ENCODE measurements at places on chromosomes 3 and 15.

- peak; percentile 47 for DNase-seq
Measured at GRCh38 chr15:57160823-57161560, 215.3 kb upstream of the CGNL1 start.

GRCh38 chr3:160564949-160565441 is 376 bp downstream of the KPNA4 start:
- DNase-seq = peak; percentile 87

DNA sequence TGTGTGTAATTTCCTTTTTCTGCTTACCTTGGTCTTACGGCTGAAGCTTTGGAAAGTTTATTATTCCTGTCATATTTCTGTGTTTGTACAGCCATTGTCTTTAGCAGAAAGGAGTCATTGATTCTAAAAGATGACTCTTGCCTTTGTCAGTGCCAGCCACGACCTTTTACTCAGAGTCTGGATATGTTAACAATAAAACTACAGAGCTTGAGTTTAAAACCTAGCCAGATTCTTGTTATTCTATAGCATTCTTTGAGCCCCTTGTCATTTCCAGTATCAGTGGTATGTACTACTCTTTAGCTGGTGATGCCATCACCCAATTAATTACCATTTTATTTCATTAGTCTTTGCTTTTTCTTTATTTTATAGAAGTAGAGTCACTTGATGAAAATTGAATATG is 142.4 kb downstream of the TCF12 start:
- DNase-seq = peak; percentile 65

DNA sequence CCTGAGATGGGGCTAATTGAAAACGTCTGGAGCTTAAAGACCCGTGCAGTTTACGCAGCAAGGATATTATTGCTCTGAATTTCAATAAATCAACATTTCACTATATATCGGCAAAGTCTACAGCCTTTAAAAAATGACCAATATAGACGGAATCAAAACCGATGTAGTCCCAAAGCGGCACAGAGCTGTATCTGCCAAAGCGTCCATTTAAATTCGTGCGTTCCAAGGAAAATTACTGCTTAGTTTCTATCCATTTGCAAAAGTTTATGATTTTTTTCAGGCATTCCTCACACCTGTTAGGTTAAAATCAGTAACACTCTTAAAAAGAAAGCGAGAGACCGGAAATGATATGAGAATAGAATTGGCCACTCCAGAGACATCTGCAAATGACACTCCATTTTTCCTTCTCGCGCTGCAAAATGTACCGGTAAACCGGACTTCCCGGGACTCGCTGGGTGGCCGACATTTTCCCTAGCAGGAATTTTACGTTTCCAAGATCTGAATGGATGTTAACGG is 777 bp upstream of the EIF4A2 start:
- no peak for DNase-seq

DNA sequence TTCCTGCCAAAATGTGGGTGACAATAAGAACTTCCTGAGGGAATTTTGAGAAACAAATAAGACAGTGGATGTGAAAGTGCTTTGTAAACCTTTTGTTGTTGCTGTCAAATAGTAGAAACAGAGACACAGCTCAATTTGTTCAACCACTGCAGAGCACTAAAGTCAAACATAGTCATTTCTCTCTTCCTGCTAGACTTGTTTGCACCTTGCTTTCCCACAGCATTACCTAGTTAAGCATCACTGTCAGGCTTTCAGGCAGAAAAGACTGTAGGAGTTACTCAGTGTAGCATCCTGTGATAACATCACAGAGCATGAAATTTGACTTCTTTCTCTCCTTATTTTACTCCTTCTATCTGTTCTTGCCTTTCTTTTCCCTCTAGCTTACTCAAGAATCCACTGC is 27.1 kb downstream of the SLC12A1 start:
- DNase-seq = no peak

DNA sequence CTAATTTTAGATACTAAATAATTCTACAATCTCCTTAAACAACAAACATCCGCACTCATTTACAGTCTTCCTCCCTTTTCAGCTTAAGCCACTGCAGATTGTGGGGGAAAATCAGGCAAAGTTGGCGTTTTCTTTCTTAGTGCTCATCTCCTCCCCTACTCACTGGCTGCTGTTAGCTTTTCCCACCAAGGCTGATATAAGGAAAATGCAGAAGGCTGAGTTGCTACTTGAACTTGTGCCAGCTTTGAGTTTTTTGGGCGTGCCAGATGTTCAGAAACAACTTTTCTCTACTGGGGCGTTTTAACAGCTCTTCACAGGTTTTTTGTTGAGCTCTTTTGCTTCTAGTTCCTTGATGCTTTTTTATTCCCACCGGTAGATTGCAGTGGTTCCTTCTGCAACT is 222.0 kb downstream of the PYDC2 start:
- DNase-seq = no peak

DNA sequence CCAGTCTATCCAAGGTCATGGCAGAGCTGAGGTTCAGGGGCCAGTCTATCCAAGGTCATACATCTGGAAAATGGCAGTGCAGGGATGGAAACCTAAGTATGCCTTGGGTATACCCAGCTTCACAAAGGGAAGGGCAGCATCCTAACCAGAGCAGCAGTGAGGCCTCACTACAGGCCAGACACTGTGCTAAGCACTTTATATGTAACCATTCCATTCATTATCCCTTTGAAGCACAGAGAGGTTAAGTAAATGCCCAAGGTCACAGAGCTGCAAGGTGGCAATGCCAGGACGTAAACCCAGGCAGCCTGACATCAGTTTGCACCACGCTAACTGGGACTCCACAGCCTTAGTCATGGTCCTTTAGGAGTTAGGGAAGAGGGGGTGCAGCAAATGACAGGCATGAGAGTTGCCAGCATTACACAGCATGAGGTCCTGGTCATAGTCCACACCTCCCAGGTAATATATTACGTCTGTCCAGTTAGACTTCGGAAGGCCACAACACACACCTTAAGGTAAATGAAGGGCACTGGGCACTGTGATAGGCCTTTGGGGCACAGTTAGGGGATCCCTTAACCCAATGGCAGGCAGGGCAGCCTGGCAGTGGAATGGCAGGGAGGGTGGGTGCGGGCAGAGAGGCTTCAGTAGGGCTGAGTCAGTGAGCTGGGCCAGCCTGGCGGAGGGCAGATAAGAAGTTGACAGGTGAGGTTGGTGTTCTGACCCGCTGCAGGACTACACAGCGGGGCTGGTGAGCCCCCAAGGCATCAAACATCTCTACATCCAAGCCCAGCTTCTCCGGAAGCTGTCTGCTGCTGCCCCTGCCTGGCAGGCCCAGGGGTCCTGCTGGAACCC is 21.1 kb upstream of the CORO2B start:
- no peak for DNase-seq

DNA sequence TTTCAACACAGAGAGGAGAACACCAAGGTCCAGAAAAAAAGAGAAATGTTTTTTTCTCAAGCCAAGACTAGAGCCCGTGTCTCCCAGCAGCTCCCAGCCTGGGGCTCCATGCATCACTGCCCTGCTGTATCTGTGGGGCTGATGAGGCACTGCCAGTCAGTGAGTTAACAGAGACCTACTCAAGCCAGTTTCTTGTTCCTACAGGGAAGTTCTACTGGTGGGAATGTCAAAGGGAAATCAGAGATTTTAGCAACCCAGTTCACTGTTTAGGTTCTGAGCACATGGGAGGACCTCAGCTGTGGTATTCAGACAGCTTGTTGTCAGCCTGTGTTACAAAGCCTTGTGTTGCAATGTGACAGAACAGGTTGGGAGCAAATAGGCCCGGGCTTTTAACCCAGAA is 234.3 kb downstream of the TLE3 start:
- no peak for DNase-seq

- DNase-seq = peak; percentile 81
Measured at GRCh38 chr15:31457631-31458526, 131.2 kb downstream of the KLF13 start.

- no peak for DNase-seq
Measured at GRCh38 chr3:48217449-48217848, 5.8 kb upstream of the CAMP start.

- DNase-seq = no peak
Measured at GRCh38 chr3:129577366-129577765, 29.1 kb downstream of the PLXND1 start.

GRCh38 chr3:179852142-179852905 is 184.4 kb downstream of the PEX5L start:
- peak; percentile 30 for DNase-seq

- no peak for DNase-seq
Measured at GRCh38 chr15:59176653-59177316, 29.9 kb upstream of the LDHAL6B start.

DNA sequence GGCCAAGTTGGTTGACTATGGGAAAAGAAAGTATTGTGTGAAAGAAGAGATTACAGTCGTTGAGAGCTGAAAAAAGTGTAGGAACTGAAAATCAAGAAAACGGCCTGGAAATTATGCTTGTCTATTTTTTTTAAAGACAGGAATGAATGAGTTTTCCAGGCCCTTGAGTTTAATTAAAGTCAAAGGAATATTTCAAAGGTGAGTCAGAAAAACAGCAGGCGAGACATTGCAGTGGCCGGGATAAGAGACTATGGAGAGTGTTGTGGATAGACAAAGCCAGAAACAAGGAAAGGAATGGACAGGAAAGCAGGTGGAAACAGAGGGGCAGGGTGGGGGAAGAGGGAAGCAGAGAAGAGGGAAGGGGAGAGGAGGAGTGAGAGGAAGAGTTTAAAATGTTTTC is 275.1 kb upstream of the LRTM1 start:
- DNase-seq = peak; percentile 34

DNA sequence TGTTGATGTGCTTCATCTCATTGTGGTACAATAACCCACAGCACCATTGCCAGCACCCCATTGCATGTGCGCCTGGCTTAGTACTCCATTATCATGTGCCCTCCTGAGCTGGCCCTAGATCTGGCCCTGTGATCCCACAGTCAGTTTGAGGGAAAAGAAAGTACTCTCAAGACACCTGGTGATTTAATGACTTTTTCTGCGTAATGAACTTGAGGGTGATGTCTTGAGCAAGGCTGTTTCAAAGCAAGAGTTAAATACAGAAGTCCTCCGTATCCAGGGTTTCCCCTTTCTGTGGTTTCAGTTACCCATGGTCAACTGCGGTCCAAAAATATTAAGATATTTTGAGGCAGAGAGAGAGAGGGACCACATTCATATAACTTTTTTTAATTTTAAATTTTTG is 16.3 kb downstream of the C3orf20 start:
- DNase-seq = no peak

DNA sequence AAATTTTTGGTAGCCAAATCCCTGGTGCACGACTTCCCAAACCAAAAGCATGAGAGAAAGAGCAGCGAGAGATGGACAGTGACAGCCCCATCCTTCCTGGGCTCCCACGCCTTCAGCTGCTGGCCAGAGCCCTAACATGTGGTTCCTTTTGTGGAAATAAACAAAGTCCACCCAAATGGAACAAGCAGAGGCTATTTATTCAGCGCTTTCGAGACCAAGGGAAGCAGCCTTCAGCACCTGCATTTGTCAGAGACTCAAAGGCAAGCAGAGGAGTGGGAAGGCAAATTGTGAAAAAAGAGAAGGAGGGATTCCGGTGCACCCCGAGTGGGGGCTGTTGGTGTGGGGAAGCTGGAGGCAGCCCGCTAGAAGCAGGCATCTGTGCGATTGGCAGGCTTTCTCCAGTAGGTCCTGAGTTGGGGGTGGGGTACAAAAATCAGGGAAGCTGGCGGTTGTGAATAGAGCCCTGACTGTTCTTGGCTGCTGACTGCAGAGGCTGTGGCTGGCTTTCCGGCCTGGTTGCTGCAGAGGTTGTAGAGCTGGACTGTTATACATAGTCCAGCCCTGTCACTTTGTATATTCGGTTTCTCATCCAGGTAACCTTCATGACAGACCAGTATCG is 427.2 kb downstream of the OCA2 start:
- DNase-seq = no peak

DNA sequence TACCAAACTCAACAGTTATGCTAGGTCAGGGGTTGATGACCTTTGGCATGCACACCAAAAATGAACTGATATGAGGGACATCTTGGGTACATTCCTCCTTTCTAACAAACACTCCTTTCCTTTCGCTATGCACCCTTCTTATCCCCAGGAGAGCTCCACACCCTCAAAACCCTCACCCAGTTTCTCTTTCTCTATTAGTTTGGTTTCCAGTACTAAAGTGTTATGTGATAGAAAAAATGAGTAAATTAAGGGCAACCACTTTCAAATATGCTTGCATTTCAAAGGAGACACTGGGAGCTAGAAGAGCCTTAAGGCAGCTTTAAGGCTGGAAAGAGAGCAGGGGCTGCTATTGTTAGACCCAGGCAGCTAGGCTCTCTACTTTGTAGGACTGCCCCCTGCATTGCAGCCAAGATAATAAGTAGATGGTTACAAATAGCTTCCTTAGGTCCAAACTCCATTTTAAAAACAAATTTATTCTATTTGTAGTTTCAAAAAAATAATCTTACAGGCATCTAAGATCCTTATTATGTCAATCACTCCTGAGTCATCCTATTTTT is 244.3 kb downstream of the ZIC1 start:
- no peak for DNase-seq

- no peak for DNase-seq
Measured at GRCh38 chr3:184377374-184377773, 633 bp downstream of the THPO start.

GRCh38 chr3:34782871-34783270 is 856.5 kb upstream of the ARPP21 start:
- DNase-seq = peak; percentile 33

DNA sequence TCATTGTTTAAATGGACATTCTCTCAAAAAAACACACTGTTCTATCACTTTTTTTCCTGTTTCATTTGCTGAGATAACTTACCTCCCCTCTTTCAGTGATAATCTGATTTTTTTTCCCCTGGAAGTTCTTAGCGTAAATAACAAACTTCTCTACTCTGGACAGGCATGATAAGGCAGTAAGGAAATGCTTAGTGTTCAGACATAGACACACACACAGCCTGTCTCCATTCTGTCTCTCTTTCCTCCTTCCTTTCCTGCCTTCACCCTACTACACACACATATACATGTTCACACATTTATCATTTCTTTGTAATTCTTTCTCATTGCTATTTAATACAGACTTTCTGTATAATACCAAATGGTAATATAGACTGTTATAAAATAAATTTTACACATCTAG is 470.8 kb upstream of the ROBO1 start:
- no peak for DNase-seq

DNA sequence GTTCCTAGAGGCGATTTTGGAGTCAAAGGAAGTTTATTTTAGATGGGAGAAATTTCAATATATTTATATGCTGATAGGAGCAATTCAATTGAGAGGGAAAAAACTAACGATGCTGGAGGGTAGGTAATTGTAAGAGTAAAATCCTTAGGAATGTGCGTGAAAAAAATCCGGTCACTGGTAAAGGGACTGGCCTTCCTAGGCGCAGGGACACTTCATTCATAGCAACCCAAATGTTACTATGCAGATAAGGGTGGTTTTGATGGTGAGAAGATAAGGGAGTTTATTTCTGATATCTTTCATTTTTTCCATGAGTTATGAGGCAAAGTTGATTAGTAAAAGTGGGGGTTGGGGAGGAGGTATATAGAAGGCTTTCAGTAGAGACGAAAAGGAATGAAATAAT is 1.1 kb upstream of the PIAS1 start:
- DNase-seq = no peak
